HepG2 (cell line): ENCODE measurements at places on chromosomes 5 and 9.

- no peak for DNase-seq
Measured at GRCh38 chr9:17614250-17614649, 35.4 kb downstream of the SH3GL2 start.

- no peak for DNase-seq
Measured at GRCh38 chr9:70046274-70047070, 2.8 kb downstream of the MAMDC2 start.

GRCh38 chr5:113270086-113270485 is 164.7 kb downstream of the TSSK1B start:
- no peak for DNase-seq

GRCh38 chr5:66551338-66551737 is 44.9 kb upstream of the MAST4 start:
- DNase-seq, result no peak

DNA sequence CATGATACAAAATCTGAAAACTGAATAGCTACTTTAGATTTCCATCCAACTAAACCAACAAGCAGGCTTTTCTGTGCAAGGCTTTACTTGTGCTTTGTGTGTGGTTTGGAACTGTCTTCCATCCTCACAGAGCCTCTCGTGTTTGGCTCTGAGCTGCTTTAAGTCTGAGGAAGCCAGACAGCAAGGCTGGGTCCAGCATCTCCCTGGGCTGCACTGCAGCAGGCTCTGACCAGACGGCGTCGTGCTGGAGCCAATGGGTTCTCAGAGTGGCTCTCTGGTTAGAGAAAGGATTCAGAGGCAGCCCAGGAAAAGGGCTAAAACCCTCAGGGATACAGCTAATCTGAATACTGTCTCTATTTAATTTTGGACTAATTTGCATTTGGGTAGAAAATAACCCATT is 207.9 kb upstream of the EFNA5 start:
- no peak for DNase-seq

- DNase-seq, result no peak
Measured at GRCh38 chr9:122287214-122287720, 22.6 kb downstream of the MRRF start.

DNA sequence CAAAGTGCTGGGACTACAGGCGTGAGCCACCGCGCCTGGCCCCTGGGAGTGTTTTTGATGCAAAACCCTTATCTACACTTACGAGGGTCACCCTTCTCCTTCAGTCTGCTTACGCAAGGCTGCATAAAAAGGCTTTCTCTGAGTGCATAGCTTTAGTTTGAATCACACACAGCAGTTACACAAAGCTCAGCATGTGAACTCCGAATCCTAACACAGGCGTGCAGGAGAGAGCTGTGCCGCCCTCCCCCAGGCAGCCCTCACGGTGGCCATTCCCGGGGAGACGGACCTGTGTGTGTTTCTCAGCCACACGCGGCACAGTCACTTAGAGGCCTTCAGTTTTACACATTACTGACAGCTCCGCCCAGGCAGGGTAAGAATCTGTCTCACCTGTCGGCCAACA is 26.7 kb downstream of the EXD3 start:
- DNase-seq, result peak; percentile 70

- DNase-seq, result no peak
Measured at GRCh38 chr5:2906302-2907090, 155.0 kb upstream of the IRX2 start.

GRCh38 chr9:124016175-124017050 is 4.8 kb downstream of the LHX2 start:
- DNase-seq, result no peak

DNA sequence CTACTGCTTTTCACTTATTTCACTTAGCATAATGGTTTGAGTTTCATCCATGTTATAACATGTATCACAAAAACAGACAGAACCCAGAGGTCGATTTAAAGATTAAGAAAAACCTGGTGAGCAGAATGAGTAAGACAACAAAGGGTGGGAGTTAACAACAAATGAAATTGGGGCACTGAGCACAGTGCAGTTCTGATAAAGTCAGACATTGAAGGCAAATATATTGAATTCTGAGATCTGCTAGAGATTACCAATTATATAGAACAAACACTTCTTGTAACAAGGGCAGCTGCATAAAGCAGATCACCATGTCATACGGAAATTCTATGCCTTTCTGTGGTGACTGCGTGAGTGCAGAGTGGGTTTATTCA is 517.3 kb upstream of the RORB start:
- DNase-seq, result no peak

- DNase-seq, result peak; percentile 49
Measured at GRCh38 chr9:6758498-6759184, 868 bp downstream of the KDM4C start.

DNA sequence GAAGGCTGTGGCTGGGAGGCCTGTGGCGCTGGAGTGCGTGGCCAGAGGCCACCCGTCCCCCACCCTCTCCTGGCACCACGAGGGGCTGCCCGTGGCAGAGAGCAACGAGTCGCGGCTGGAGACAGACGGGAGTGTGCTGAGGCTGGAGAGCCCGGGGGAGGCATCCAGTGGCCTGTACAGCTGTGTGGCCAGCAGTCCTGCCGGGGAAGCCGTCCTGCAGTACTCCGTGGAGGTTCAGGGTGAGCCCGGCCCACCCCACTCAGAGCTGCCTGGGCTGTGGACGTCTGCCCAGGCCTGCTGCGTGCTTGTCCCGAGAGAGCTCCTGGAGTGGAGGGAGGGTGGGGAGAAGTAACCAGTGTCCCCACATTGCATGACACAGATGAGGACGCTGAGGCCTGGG is 89.2 kb downstream of the HMCN2 start:
- no peak for DNase-seq

GRCh38 chr5:156912869-156913268 is 50.2 kb downstream of the TIMD4 start:
- DNase-seq, result no peak

- no peak for DNase-seq
Measured at GRCh38 chr5:12647613-12648012, 743.4 kb upstream of the CTNND2 start.

DNA sequence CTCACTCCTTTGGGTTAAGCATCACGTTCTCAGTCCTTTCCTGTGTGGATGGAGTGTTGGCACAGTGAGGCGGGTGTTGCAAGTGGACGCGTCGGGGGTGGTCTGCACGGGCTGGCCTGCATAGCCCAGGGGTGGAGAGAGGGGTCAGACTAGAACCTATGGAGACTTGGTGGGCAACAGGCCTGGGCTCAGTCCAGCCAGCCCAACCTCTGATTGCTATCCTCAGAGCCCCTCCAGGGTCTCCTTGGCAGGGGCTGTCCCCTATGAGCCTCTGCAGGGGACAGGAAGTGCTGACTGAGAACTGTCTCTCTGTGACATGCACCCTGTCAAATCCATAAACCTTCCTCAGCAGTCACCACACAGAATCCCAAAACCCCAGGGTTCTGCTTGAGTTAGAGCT is 2.3 kb downstream of the DCANP1 start:
- no peak for DNase-seq

- no peak for DNase-seq
Measured at GRCh38 chr9:105436783-105437182, 11.1 kb upstream of the FSD1L start.

DNA sequence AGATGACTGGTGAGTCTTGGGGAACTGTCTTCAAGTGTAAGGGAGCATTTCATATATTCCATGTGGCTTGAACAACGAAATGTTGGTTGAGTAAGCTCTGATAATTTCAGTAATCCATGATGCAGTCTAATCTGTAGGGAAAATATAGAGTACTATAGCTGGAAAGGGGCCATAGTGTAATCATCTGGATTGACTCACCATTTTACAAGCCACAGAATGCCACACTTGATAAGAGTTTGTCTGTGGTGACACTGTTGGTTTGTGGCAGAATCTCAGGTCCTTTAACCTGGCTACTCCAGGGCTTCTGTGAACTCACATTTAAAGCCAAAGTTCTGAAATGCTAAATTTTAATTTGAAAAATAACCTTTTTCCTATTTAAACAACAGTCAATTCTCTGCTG is 16.3 kb upstream of the MAML1 start:
- no peak for DNase-seq

DNA sequence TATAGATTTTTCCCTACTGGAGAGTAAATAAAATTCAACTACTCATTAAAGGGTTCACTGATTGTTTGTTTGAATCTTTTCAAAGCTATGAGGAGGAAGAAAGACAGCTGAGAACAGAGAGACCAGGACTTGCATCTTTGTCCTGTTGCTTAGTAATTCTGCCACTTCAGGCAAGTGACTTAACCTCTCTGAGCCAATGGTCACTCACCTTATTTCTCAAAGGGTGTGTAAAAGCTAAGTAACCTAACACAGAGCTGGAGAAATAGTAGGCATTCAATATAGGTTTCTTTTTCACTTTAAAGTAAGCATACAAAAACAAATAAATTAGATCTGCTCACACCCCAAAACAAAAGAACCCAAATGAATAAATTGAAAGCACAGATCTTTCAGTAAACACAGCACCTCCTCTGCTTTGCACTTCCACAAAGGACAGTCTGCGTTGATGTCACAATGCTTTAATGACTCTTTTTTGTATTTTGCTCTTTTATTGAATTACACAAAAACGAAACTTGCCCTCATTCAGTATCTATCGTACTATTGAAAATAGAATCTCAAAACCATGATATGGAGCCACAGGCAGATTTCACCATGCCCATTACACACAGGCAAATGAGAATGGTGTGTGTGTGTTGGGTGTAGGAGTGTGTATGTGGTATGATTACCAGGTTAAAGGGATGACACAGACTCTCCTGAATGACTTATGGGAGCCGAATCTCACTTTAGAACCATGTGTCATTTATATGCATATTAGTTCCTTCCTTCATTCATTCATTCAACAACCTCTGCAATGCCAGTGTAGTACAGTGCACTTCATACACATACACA is 166.0 kb downstream of the EBF1 start:
- DNase-seq, result no peak

GRCh38 chr5:172701291-172701656 is 60.2 kb downstream of the NEURL1B start:
- no peak for DNase-seq

DNA sequence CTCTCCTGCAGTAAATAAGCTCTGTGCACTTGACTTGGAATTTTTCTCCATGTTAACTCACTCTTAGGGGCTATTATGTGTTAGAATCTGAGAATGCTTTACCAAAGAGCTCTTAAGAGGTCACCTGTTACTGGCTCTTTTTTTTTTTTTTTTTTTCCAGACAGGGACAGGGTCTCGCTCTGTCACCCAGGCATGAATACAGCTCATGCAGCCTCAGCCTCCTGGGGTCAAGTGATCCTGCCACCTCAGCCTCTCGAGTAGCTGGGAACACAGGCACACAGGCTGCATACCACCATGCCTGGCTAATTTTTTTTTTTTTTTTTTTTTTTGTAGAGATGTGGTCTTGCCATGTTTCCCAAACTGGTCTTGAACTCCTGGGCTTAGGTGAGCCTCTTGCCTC is 22.1 kb downstream of the HMGXB3 start:
- DNase-seq, result no peak

DNA sequence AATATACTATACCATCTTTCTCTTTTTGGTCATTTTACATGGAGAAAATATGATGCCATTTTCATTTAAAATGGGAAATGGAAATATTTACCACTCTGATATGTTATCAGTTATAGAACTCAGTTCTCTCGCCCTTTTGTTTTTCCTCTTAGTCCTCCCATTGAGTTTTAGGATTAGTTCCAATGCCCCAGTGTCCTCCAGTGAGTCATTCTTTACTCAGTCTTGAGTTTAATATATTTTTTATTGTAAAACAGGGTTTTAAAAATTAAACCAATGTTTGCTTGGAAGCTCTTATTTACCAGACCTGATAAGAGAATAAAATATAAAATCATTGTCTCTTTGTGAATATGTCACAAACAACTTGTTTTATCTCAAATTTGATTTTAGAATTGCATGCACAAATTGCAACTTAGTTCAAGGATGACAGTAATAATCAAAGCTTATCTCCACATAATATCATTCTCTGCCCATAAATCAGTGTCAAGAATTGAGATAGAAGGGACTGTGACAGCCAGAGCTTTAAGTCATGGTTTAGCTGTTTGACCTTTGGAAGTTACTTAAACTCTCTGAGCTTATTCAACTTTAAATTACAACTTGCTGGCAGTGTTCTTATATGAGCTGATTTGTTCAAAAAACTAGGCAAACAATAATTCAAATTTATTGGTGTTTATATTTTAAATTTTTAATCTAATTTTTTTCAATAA is 166.4 kb downstream of the PAM start:
- no peak for DNase-seq

- peak; percentile 54 for DNase-seq
Measured at GRCh38 chr9:27537027-27537435, 7.4 kb upstream of the MOB3B start.

- no peak for DNase-seq
Measured at GRCh38 chr5:10892911-10893215, 131.8 kb upstream of the DAP start.

GRCh38 chr5:108361771-108362170 is 20.1 kb downstream of the FBXL17 start:
- DNase-seq, result no peak

DNA sequence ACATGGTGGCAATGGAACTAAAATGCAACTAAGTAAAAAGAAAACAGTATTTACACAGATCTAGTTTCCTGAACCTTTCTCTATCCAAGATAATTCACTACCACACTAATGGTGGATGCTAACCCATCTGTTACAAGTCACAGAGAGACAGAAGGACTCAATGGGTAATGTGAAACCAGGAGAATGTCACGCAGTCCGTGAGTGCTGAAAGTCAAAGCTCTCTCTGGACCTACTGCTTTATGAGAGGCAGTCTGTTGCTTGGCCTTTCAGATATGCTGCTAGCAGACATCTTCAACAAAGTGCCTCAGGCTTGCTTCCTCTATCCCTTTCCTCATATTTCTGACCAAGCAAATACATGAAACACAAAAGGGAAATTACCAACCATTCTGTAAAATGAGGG is 69.0 kb upstream of the GLRX start:
- DNase-seq, result no peak

DNA sequence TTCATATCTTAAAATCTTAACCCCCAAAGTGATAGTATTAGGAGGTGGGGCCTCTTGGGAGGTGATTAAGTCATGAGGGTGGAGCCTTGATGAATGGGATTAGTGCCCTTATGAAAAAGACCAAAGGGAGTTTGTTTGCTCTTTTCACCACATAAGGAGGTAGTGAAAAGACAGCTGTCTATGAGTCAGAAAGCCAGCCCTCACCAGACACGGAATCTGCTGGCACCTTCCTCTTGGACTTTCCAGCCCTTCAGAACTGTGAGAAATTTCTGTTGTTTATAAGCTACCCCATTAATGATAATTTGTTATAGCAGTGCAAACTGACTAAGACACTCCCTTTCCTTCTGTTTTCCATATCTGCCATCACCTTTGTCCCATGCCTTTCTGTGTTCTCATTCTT is 20.8 kb downstream of the IFNB1 start:
- no peak for DNase-seq

DNA sequence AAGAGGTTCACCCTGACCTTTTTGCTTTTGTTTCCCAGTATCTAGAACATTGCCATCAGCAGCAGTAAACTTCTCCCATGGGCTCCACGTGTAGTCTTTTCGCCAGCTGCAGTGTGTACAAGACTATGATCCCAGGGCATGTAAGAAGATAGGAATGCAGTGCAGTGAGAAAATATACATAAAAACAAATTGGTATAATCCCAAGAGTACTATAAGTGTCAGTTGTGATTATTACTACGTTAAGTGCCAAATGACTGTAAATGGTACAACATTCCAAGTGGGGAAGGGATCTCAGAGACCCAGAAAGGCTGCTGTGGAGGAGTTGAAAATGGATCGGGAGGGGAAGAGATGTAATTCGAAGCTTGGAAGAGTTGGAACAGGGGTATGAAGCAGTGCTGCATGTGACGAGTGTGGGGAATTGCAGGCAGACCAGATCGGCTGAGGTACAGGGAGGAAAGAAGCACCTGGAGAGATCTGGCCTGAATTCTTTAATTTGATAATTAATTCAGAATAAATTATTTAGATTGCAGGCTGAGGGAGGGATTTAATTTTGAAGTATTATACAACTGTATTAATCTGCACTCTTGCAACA is 95.1 kb downstream of the FBXL7 start:
- DNase-seq, result no peak
